ENCODE measurements at places on chromosomes 16 and 17.

GRCh38 chr17:73600103-73600871 is 44.0 kb downstream of the SDK2 start:
- DNase-seq: no peak

- no peak for DNase-seq
Measured at GRCh38 chr17:81170727-81171494, 4.9 kb upstream of the AATK start.

- no peak for DNase-seq
Measured at GRCh38 chr16:15041271-15042004, 14.4 kb downstream of the NTAN1 start.

DNA sequence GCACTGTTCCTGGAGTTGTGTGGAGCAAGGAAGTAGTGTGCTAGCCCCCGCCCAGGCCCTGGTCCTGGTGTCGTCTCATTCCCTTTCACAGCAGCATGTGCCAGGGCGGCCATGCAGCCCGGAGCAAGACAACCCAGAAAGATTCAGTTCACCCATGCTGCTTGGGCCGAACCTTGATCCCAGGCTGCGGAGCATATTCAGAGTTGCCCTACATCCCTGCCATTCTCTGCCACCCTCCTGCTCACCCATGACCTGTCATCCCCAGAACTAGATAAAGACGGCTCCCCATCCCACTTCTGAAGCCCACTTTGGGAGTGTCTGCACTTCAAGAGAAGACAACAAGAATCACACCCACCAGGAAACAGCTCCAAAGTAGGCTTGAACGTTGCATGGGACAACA is 2452.5 kb downstream of the TP53TG3F start:
- DNase-seq: no peak

DNA sequence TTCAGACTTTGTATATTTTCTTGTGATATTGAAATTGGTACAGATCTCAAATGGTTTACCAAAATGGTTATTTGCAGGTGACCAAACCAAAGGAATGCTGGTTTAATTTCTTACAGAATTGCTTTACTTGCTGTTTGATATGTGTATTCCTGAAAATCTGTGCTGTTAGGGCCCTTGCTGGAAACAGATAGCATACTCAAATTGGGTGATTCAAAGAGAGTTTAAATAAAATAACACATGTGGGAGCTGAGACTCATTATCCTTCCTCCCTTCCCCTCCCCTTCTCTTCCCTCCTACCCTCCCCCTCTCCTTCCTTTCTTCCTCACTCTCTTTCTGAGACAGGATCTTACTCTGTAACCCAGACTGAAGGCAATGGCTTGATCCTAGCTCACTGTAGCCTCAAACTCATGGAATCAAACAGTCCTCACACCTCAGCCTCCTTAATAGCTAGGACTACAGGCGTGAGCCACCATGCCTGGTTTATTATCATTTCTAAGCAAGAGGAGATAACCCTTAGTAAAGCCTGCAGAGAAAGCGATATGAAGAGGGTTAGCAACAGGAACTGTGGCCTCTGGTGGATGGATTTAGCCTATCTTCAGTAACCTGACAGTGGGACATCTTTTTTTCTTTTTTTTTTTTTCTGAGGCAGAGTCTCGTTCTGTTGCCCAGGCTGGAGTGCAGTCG is 141.9 kb downstream of the BCAS3 start:
- no peak for DNase-seq

DNA sequence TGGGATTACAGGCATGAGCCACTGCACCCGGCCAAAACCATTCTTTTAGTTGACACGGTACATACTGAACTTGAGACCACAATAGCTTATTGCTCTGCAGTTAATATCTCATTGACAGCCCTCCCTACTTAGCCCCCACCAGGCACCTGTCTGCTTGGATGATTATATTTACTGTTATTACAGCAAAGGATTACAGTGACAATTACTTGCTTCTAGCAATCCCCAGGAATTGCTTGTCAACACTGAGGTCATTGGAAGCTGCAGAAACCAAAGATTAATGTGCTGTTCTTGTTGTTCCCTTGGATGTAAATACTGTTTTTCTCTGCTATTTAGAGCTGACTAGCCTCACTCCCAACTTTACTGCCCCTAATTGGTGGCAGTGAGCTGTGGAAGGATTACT is 211.2 kb downstream of the LGALS9B start:
- DNase-seq: no peak

GRCh38 chr17:20282526-20283308 is 184.6 kb downstream of the LGALS9B start:
- DNase-seq: no peak

DNA sequence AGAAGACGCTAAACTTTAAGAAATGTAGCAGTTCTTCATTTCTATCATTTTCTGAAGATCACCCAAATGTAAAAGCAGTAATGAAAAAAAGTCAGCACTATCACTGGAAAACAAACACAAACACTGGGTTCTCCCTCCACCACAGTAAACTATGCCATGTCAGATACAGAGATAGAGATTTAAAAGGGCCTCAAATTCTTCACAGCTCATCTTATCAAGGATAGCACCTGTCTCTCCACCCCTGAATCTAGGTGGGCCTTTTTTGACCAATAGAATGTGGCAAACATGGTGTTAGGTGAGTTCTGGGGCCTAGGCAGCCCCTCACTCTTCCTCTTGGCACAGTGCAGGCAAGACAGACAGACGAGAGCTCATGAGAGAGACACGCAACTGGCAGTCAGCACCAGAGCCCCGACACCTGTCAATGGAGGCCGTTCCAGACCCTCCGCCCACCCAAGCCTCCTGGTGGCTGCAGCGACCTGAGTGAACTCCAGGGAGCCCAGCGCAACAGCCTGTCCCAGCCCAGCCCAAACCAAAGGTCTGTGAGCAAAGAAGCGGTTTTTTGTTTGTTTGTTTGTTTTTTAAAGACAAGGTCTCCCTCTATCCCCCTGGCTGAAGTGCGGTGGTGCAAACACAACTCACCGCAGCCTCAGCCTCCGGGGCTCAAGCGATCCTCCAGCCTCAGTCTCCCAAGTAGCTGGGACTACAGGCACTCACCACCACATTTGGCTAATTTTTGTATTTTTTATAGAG is 79.8 kb downstream of the TBC1D16 start:
- no peak for DNase-seq

GRCh38 chr17:9090641-9091096 is 69.4 kb downstream of the NTN1 start:
- no peak for DNase-seq

DNA sequence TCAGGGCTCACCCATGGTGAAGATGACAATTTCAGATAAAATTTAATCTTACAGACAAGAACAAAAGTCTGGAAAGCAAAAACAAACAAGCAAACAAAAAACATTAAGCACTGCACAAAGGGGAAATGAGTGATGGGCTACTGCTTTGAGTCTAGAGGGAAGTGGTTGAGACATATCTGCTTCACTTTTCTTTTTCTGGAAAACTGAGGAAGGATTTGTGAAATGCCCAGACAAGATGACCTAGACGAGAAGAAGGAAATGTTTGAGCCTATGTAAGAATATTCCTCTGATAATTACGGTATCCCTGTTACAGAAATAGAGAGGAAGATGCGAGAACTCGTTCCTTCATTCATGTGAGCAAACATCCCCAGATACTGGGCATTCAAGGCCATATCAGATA is 11.5 kb upstream of the HYDIN start:
- no peak for DNase-seq

DNA sequence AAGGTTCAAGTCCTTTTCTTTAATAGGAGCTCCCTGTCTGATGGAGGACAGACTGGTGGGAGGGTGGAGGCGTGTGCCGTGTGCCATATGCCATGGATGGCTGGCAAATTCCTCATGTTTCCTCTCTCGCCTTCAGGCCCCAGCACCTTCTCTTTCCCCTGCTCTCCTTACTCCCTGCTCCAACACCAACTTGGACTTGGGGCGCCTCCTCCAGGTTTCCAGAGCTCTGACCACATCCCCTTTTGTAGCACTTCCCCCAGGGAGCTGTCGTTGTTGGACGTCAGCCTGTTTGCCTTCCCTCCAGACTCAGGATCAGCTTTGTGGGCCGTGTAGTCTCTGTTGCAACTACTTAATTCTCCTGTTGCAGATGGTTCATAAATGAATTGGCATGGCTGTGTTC is 30.7 kb downstream of the TMC7 start:
- DNase-seq: no peak

DNA sequence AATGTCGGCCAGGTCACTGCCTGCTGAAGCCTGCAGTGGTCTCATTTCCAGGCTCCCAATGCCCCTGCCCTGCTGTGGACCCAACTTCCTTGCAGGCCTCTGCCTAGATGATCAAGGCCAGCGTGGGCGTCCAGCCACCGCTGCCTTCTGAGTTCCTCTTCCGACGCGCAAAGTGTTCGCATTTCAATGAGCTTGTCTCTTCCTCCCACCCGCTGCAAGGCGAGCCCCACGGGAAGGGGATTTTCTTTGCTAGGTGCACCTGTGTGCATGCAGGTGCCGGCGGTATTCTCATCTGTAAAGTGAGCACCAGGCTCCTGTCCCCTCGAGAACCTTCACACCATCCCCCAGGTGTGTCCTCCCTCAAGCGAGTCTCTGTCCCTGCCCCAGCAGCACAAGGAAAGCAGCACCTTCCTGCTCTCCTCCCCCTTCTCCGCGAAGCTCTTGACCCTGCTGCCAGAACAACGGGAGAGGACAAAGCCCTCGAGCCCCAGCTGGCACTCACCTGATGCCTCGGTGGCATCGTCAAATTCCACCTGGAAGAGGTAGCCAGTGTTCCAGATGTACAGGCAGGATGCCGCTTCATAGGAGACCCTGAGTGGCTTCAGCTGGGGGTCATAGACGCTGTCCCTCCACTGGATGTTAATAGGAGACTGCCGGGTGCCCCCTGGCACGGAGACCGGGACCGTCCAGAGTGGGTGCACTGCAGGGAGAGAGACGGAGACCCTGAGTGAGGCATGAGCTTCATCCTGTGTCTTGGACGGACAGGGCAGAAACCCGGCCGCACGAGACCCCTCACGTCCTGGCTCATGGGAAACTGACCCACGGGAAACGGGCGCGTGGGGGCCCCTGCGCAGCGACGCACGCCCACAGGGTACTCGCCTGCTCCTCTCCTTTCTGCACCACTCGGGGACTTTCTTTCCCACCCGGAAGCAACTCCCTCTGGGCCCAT is 9.8 kb downstream of the CA5A start:
- no peak for DNase-seq

GRCh38 chr16:86375851-86376250 is 134.5 kb upstream of the FOXF1 start:
- no peak for DNase-seq

DNA sequence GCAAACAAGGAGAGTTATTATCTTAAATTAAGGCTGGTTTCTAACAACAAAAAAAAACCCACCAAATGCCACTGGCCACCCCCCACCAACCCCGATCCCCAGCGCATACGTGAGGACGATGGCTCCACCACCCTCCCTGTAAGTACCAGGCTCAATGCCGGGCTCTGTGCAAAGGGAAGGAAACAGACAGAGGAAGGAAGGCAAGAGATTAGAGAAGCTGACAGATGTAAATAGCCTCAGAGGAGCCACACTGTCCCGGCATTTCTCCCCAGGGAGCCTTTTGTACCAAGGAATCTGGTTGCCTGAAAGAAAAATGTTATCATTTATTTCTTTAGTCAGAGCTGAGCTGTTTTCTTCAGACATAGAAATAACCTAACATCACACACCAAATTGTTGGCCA is 13.1 kb downstream of the SOST start:
- DNase-seq: no peak

GRCh38 chr16:53973021-53973420 is 269.1 kb downstream of the FTO start:
- no peak for DNase-seq

DNA sequence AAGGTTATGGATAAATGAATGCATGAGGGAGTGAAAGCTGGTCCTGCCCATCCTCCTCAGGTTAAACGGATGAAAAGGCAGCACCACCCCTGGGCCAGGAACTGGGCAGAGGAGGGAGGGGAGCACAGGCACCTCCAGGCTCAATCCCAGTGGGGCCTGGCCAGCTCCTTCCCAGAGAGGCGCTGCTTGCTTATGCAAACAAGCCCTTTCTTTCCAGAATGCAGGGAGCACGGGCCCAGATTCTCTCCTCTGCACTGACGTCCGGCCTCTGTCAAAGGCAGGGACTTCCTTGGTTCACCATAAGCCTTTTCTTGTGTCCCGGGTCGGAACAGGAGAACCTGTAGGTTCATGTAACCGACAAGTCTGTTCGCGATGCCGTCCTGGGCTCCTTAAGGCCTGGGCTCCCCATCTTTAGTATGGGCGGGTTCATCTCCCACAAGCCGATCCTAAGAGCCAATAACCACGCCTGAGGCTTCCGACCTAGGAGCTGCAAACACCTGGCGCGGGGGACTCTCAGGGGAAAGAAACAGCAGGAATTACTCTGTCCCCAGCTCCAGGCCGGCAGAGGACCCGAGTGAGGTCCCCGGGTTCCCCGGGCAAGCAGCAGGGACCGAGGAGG is 16.3 kb downstream of the ENPP7 start:
- no peak for DNase-seq

GRCh38 chr17:7238420-7239090 is 702 bp downstream of the PHF23 start:
- no peak for DNase-seq

GRCh38 chr16:27363797-27364196 is 38.2 kb upstream of the IL21R start:
- DNase-seq: no peak

DNA sequence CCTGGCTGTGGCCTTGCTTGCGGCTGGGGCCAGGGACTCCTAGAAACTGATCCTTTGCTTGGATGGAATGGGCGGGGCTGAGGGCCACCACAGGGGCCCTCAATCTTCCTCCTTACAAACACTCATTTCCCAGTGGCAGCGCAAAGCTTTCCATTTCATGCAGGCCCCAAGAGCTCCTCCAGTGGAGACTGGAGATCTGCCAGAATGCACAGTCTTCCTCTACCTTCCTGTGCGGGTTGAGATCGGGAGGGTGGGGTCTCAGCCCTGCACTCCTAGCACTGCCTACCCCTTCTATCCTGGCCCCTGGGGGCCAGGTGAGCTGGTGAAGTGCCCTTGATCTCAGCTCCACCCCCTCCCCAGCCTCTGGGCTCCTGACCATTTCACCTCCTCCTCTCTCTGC is 1.7 kb downstream of the NRN1L start:
- DNase-seq: no peak

- no peak for DNase-seq
Measured at GRCh38 chr17:14552306-14552705, 251.4 kb downstream of the HS3ST3B1 start.

DNA sequence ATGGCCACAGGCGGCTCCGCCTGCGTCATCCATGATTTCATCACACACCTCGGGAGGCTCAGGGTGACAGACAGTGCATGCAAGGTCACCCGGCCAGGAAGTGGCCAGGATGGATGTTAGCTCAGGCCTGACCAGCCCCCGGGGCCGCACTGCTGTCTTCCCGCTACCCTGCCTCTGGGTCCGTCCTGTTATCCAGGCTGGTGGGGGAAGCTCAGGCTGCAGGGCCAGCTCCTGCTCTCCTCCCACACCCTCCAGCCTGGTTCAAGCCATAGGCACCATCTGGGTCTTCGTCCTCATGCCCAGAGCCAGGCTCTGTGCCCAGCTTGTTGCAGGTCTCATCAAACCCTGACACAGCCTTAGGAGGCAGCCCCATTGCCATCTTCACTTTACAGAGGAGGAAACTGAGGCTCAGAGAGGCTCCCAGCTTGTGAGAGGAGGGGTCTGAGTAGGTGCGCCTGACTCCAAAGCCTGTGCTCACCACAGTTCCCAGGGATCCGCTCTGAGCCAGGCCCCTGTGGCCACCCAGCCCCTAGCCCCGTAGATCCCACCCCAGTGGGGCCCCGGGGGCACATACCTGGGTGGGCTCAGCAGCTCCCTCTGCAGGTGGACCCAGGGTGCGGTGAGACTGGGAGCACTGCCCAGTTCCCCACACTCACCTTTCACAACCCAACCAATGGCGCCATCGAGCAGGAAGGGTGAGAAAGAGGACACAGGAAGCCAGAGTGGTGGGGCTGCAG is 412 bp upstream of the ADGRG3 start:
- DNase-seq: no peak

- no peak for DNase-seq
Measured at GRCh38 chr17:75514299-75514918, 928 bp downstream of the CASKIN2 start.
